NCI-H1105 treated with DMSO at 0.1 percent for 48 hours (cell line): ENCODE measurements at places on chromosomes 16 and 17.
A peak's percentile ranks its signal among the peaks of the same experiment; 100 is the strongest.

GRCh38 chr16:23301251-23302044 lies 654 bp upstream of the SCNN1B start:
- no peak for DNase-seq

DNA sequence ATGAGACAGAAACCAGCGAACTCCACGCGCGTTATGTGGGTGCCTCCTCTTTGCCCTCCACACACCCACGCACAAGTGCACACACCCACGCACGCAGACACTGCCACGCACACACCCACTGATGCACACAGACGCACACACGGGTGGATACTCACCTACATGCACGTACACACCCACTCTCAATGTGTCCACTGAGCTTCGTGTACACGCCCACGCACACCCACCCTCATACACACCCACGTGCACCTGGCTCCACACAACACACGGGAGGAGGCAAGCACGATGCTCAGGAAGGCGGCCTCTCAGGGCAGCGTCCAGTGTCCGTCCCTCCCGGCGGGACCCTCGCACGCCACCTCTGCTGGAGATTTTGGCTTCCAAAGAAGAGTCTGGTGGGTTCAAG lies 4.2 kb downstream of the RFNG start:
- DNase-seq = no peak

GRCh38 chr16:3509470-3509928 lies 8.7 kb downstream of the CLUAP1 start:
- DNase-seq = no peak

- no peak for DNase-seq
Measured at GRCh38 chr16:68090130-68090529, 5.0 kb downstream of the NFATC3 start.

DNA sequence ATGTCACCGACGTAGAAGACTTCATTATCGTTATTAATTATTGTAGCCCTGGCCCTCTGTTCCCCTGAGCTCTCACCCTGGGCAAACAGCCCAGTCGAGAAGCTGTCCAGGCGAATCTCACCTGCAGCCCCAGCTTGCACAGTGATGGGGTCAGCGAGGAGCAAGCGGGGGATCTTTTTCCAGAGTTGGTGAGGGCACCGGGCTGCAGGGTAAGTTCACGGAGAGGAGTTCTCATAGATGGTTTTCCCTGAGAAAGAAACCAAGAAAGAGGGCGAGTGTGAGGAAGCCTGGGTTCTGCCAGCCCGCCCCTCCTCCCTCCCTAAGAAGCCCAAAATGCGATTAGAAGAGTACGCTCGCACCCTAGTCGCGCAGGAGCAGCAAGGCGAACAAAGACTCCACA lies 436 bp downstream of the SPAG5 start:
- peak; percentile 66 for DNase-seq

DNA sequence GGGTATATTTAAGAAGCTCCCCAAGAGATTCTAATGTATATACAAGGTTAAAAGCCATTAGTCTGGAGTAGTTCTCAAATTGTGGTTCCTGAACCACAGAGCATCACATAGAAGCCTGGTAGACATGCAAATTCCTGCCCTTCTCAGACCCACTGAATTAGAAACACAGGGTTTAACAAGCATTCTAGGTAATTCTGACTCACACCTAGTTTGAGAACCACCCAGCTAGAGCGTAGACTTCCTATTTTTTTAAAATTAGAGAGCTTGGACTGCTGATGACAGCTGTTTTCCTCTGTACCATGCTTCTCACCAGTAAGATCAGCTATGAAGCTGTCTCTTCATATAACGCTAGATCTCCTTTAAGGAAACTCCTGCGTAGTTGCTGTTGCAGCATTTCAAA lies 50.6 kb downstream of the HS3ST3B1 start:
- DNase-seq = no peak

- no peak for DNase-seq
Measured at GRCh38 chr16:16850274-16850673, 471.3 kb downstream of the NPIPA7 start.

GRCh38 chr16:30766206-30766932 lies 4.2 kb downstream of the RNF40 start:
- DNase-seq = no peak

- no peak for DNase-seq
Measured at GRCh38 chr17:68249354-68249765, 1.5 kb downstream of the AMZ2 start.

DNA sequence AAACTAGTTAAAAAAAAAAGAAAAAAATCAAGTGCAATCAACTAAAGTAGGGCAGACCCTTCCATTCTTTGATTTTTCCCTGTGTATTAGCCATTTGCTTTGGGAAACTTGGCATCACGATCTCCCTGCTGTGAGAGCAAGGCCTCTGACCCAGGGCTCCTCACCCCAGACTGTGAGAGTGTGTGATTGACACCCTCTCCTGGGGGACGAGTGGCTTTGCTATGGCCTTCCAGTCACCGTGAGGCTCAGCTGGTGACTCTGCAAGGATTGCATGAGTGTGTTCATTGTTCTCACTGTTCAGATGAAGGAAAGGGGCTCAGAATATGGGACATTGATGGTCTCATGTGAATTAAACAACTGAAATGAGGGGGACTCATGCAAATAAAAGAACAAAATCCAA lies 69.0 kb upstream of the BCAR1 start:
- no peak for DNase-seq

DNA sequence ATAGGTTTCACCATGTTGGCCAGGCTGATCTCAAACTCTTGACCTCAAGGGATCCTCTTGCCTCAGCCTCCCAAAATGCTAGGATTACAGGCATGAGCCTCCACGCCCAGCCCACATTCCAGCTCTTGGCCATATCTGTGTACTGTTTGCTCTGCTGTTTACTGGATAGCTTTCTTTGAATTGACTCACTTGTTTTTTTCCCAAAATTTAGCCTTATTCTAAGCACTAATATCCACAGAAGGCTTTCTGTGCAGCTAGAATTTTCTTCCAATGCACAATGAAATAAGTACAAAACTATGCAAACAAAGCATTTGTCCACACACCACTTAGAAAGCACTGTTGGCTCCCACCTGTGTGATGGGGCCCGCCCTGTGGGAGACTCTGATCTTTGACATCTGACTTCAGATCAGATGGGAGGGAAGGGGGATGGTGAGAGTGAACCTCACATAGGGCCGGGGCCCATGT lies 72.2 kb downstream of the CLEC16A start:
- DNase-seq = no peak

GRCh38 chr17:12990041-12990808 lies 27.6 kb downstream of the ELAC2 start:
- DNase-seq = peak; percentile 81

- no peak for DNase-seq
Measured at GRCh38 chr17:30570596-30571265, 93.5 kb downstream of the GOSR1 start.

- no peak for DNase-seq
Measured at GRCh38 chr16:22938647-22939046, 124.7 kb downstream of the HS3ST2 start.

GRCh38 chr17:2580661-2581060 lies 12.8 kb upstream of the PAFAH1B1 start:
- no peak for DNase-seq

- no peak for DNase-seq
Measured at GRCh38 chr16:88022076-88023042, 71.1 kb downstream of the BANP start.

DNA sequence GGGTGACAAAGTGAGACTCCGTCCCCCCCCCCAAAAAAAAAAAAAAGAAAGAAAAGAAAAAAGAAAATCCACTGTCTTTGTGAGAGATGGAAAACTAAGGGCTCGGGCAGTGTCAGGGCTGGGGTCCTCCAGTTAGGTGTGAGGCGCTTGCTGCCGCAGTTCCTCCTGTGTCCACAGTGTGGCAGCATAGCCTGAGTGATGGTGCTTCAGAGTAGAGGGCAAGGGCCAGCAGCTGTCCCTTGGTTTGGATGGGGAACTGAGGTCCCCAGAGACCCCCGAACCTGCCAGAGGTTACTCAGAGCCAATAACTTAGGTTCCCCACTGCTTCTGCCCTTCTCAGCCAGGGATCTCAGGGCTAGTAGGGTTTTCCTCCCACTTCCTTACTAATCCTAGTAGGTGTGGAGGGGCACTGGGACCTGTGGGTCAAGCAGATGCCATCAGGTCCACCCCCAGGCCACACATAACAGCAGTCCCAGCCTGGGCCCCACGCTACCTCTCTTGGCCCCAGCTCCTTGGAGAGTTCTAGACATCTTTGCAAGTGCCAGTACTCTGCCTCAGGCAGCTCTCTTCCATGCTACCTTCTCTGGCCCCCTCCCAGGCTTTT lies 7.9 kb upstream of the LLGL1 start:
- DNase-seq = peak; percentile 58

DNA sequence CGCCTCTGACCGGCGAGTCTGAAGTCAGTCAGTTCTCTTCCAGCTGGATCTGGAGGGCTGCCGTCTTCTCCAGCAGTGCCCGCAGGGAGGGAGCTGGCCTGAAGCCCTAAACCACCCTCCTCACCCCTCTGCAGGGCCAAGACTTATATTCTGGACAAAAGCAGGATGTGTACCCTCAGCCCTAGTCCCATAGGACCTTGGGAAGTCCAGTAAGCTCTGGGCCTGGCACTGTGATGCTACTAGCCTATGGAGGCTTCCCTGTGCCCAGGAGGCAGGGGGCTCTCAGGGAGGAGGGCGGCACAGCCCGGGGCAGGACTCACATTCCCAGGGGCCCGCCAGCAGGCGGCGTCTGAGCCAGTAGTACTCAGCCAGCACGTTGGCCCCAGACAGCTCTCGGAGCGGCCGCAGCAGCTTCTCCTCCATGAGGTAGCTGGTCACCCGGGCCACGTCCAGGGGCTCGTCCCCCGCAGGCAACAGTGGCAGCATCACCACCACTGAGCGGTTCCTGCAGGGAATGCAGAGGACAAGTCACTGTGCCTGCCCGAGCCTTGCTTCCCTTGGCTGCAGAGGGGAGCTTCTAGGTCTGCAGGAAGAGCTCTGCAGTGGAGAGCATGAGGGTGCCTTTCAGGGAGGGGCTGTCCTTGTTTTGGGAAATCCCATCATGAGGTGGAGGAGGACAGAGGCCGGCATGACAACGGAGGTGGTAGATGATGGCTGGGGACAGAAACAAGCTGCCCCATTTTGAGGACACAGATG lies 41.7 kb downstream of the RMI2 start:
- no peak for DNase-seq

DNA sequence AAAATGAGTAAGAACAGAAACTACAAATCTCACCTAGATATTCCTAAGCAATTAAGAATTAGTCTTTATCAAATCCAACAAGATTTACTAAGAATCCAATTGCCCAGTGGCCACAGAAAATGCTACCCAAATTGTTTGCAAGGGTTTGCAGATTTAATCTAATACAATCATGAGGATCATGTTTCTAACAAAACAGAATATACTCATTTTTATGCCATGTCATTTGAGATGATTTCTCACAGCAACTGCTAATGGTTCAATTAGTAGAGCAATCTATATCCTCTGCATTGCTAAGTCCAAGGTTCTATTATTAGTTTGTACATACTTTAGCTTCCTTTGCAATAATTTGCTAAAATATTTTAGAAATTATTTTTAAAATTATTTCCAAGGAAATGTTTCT lies 41.2 kb downstream of the HELZ start:
- DNase-seq = no peak

GRCh38 chr16:30525844-30526136 lies 576 bp downstream of the ZNF768 start:
- DNase-seq = no peak

- no peak for DNase-seq
Measured at GRCh38 chr16:1572673-1573072, 39.2 kb downstream of the IFT140 start.

DNA sequence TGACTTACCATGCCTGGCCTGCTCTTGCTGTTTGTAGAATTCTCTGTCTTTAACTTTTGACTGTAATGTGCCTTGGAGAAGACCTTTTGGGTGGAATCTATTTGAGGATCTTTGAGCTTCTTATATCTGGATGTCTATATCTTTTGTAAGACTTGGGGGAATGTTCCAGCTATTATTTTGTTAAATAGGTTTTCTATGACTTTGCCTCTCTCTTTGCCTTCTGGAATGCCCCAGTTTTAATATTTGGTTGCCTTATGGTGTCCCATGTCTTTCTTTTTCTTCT lies 10.3 kb upstream of the PHB1 start:
- no peak for DNase-seq

DNA sequence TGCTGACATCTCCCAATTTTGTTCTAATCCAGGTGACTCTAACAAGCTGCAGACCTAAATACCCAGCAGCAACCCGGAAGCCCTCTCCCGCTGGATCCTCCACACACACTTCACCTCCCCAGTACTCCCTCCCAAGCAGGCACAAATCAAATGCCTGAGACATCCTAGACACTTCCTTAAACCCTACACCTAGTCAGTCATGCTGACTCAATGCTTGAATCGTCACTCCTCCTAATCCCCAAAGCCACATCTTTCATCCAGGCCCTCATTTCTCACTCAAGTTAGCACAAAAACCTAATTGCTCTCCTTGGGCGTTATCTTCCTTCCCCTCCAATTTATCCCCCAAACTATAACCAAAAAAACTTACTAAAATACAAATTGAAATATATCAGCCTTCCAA lies 32.7 kb downstream of the CMC2 start:
- DNase-seq = no peak

- DNase-seq = no peak
Measured at GRCh38 chr17:36885153-36885735, 52.0 kb upstream of the LHX1 start.

DNA sequence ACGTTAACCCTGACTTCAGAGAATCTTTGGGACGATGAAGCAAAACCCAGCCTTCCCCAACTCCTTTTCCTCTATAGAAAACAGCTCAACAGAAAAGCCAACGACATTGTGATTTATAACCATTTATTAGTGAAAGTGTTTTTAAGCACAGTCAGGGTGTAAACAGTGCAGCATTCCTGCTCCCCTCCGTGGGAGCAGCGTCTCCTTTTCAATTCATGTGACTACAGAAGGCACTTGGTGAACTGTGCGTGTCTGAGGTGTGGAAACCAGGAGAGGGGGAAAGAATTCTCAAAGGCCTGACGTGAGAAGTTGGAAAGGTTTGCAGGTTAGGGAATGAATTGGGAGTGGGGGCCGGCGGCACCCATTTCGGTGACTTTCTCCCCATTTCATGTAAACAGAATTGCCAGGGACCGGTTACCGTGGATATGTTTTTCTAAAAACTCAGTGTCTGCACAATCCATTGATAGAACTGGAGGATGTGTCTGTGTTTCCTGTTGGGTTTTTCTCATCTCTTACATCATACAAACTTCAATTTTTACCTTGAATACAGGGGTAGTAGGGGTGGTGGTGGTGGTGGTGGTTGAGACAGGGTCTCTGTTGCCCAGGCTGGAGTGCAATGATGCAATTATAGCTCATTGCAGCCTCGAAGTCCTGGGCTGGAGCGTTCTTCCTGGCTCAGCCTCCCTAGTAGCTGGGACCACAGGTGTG lies 53.1 kb downstream of the NDE1 start:
- DNase-seq = no peak
